Adipocyte (in vitro differentiated cells): ENCODE measurements at places on chromosomes 3 and 15.

DNA sequence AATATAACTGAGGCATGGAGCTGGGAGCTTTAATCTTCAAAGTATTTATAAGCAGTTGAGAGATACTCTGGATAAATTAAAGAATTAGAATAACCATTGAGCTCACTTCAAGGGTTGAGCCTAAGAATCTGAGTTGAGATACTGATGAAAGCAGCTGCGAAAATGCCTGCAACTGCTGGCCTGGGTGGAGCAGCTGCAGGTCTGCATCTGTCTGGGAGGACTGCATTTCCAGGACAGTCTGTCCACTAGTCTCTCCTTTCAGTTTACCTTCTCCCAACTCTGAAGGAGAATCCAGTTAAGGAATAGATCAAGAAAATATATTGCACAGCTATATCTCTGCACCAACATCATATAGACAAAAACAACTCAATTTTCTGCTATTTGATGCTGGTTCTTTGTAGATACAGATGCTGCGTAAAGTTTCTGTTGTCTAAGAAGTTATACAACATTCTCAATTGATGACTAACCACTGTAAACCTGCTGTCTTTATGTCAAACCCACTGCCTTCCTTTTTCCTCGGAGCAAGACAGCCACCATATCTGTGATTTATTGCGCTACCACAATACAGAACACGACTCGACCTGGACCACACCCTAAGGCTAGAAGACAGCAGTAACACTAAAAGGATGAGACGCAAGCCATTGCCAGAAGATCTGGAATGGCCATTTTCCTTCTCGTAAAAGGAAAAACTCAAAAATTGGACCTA lies 245.1 kb downstream of the MAGI1 start:
- no peak for DNase-seq

DNA sequence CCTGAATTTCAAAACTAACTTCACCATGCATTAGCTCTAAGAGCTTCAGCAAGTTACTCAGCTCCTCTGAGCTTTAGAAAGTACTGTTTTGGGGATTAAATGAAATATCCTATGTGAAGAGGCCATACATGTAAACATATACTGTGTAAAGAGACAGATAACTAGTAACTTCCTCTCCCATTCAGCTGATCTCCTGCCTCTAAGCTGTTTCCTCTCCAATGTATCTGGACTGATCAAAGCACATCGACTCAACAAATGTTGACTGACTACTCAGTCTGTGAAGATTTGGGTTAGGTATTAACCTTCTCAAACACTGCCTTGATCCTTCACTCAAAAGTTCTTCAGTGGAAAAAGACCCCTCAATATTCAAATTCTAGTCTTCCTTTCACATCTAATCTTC lies 82.0 kb downstream of the BOC start:
- no peak for DNase-seq

- no peak for DNase-seq
Measured at GRCh38 chr15:67396114-67396513, 124.8 kb upstream of the C15orf61 start.

DNA sequence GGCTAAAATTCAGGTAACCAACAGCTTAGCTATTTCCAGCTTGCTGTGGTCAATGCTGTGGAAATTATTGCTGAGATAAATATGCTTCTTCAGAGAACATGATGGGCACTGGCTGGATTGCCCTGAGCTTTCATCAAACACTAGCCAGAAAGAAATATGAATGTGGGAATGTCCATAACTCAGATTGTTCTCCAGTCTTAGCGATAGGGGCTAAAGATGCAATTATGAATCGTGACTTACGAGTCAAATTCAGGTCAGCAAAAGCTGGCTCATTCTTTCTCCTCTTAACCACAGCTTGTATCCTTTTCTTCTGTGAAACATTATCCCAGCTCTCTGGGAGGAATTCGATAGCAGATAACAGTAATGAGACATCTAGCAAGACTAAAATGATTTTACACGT lies 307.6 kb downstream of the RYR3 start:
- DNase-seq, result no peak

- no peak for DNase-seq
Measured at GRCh38 chr3:9852528-9852927, 8.7 kb upstream of the RPUSD3 start.

- DNase-seq, result no peak
Measured at GRCh38 chr15:94239474-94239873, 8.1 kb downstream of the MCTP2 start.

- no peak for DNase-seq
Measured at GRCh38 chr15:47504624-47505256, 212.6 kb upstream of the SEMA6D start.

- DNase-seq, result no peak
Measured at GRCh38 chr3:14119651-14120050, 5.0 kb downstream of the CHCHD4 start.

DNA sequence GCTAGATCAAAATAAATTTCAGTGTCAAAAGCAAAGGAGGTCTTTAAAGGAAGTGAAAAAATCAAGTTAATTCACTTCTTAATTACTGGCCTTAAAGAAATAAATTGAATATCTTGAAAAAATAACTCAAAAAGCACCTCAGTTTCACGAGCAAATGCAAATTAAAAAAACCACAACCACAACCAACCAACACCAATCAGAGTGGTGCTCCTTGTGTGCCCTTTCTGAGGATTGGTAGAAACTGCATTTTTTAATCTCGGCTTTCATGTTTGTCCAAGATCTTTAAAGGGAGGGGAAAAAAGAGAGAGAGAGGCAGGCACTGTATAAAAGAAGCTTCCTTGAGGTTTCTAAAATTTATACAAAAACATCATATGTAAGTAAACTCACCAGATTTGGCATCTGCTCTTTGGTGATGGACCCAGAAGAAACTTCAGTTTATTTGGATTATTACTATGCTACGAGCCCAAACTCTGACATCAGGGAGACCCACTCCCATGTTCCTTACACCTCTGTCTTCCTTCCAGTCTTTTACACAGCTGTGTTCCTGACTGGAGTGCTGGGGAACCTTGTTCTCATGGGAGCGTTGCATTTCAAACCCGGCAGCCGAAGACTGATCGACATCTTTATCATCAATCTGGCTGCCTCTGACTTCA lies at the start of gene GPR15:
Gene GPR15, plus strand, starts transcription at position 357 of the 653 bp plus-strand sequence. Its CDS starts 56 bp downstream, at position 413.
- no peak for DNase-seq

GRCh38 chr3:164341086-164341485 lies 737.2 kb downstream of the SI start:
- DNase-seq, result no peak

DNA sequence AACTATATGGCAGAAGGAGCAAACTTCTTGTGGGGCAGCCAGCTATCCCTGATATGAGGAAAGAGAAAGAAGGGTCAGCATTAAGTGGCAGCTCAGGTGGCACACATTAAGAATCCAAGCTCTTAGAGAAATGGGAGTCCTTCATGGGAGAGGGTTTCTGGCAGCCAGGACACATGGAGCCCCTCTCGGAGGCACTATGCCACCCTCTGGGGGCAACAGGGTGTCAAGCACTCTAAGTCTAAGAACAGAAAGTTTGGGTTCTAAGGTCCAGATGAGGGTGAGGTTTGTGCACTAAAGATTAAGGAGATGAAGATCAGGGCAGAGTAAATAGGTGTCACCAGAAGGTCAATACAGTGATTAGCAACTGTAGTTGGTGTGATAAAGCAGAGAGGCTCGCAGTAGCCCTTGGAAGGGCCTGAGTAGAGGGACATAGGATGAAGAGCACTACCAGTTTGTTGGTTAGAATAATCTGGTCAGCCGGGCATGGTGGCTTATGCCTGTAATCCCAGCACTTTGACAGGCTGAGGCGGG lies 89.3 kb downstream of the ST6GAL1 start:
- DNase-seq, result no peak

GRCh38 chr15:98196371-98196770 lies 235.9 kb downstream of the ARRDC4 start:
- DNase-seq, result no peak

DNA sequence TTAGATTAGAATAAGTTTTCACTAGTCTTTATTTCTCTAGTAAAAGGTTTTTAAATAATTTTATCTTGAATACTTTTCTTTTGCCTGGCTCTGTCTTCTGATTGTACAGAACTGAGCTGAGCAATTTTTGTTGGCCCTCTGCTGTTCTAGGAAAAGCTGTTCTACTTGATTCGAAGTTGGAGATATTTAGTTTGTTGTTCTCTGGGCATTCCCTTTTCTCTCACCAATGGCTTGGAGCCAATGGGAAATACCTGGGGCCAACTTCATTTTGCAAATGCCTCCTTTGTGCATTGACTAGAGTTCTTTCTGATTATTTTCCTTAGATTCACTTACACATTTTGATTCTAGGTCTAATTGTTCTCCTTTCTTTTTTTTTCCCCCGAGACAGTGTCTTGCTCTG lies 16.5 kb downstream of the ABHD5 start:
- no peak for DNase-seq

DNA sequence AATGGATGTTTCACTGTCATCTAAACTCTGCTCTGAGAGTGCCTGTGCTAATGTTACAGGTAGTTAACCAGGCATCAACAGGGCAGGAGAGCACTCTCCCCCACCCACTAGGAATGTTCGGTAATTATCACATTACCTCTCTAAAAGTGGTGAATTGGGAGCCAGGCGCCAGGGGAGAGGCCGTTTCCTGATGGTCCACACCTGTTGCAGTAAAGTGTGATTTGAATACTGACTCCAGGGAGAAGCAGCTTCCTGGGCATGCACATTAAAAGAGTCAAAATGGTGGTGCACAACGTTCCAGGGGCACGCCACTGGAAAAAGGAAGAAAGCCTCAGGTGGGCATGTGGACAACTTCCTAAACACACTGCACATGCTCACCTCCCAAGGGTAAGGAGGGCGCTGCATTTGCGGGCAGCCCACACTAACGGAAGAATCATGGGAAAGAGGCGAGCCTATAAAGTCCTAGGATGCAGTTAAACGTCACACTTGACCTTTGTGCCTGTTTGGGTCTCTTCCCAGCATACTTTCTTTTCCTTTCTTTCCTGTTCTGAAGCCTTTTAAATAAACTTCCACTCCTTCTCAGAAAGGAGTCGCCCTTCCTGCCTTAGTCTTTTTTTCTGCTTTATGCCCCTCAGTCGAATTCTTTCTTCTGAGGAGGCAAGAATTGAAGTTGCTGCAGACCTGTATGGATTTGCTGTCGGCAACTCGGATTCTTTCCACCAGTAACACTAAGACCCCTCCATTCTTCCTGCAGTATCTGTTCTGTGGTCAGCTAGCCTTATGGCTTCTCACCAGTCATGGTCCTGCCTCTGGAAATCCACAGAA lies 28.9 kb upstream of the GPD1L start:
- no peak for DNase-seq

DNA sequence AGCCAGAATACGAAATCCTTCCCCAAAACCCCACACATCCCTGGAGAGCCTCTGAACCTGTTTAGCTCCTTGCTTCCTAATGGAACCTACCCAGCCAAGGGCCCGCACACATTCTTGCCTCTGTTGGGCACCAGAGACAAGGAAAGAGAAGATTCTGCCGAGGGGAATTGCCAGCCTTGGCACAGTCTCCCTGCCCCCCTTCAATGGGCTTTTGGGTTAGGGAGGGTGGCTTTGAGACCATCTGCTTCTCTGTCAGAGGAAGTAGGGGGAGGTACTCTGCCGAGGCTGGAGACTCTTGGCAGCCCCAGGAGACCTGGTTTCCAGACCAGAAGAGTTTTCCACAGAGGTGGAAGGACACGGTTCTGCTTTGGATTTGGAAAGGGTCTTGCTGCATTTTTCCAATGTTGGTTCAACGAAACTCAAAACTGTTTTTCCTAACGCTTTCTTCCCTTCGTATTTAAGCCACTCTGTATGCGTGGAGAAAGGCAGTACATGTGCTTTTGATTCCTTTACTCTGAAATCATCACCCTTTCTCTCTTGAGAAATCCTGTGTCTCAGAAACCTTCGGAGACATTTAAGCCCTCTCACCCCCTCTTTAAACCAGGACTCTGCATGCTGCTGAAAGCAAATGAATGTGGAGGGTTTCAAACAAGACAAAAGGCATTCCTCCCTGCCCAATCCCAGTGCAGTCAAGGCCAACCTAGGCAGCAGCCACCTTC lies 78.8 kb upstream of the PRR23C start:
- DNase-seq, result peak; percentile 59

- no peak for DNase-seq
Measured at GRCh38 chr15:95287720-95288103, 1042.8 kb upstream of the NR2F2 start.

- DNase-seq, result no peak
Measured at GRCh38 chr15:69725957-69726356, 273.3 kb downstream of the RPLP1 start.

- DNase-seq, result no peak
Measured at GRCh38 chr3:177772908-177773557, 575.8 kb upstream of the TBL1XR1 start.

DNA sequence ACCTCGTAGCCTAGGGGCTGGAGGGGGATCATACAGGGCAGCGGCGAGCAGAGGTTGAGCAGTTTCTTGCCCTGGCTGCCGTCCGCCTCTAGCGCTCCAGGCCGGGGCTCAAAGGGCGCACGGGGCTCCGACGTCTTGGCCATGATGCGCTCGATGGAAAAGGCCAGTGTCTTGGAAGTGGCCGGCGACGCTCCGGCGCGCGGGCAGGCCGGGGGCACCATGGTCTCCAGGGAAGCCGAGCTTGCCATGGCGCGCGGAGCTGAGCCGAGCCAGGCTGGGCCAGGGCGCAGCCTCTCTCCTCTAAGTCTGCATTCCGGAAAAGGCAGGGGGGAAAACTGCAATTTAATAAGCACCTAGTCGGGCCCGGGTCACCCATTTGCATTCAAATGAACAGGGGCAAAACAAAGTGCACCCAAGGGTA lies 719 bp downstream of the FEZF2 start:
- peak; percentile 7 for DNase-seq

DNA sequence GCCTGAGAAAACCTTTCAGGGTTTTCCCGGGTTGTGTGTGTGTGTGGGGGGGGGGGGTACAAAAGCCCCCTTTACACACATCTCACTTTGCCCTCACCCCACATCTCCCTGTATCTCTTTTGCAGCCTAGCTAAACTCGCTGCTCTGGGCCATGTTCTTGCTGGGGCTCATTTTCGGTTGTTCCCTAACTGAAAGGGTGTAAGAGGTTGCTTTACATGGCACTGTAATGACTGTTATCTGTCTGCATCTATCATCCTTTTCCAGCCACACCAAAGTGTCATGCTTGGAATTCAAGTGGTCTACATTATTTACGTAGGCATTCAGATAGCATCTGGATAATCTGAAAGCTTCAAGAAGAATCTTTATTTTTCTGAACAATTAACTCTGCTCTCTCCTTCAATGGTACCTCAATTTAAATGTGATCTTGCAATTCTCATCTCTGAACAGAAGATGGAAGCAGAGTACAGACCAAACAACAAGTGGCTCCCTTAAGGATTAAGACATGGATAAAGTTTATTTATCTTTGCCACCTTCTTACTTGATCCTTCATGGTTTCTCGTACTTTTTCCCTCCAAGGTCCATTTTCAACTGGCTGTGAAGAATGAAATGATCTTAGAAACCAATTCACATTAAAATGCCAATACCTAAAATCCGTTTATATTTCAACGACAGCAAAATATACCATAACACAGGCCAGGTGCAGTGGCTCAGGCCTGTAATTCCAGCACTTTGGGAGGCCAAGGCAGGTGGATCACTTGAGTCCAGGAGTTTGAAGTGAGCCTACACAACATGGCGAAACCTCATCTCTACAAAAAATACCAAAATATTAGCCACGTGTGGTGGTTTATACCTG lies 34.9 kb downstream of the DCLK3 start:
- peak; percentile 80 for DNase-seq
